NCI-H446 treated with DMSO at 0.1 percent for 48 hours (cell line): ENCODE measurements at places on chromosomes 5 and 9.

DNA sequence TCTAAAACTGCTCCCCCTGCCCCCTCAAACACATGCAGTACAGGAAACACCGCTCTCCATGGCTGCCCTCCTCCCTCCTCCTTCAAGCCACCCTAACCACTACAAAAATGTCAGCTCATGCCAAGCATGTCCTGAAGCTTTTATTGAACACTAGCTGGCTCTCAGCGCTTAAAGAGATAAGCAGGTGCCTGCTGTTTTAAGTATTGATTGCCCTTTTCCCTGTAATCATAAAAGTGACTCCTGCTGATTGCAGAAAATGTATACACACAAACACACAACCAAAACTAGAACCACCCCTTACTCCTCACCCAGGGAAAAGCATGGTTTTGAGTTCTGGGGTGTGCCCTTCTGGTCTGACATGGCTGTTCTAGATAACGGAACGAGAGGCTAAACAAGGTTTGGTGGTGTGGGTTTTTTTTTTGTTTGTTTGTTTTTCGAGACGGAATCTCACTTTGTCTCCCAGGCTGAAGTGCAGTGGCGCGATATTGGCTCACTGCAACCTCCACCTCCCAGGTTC is 3.7 kb upstream of the UCK1 start:
- no peak for DNase-seq

GRCh38 chr5:15489571-15490235 is 10.3 kb upstream of the FBXL7 start:
- DNase-seq: no peak

- DNase-seq: no peak
Observed at GRCh38 chr5:88089719-88090390, 178.8 kb downstream of the TMEM161B start.

GRCh38 chr5:154176181-154176580 is 14.4 kb upstream of the GALNT10 start:
- no peak for DNase-seq

DNA sequence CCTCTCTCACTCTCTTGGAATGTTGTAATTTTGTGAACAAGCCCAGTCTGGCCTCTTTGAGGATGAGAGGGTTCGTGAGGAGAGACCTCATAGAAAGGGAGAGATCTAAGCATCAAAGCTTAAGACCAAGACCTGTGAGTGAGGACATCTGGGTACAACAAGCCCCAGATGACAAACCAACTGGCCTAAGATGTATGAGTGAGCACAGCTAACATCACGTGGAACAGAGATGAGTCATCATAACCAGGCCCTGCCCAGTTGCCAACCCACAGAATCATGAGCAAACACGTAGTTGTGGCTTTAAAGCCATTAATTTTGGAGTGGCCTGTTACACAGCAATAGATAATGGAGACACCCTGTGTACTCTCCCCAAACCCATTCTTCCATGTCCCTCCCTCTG is 439.1 kb upstream of the KIF2A start:
- no peak for DNase-seq

- no peak for DNase-seq
Observed at GRCh38 chr5:174376056-174376455, 330.6 kb downstream of the NSG2 start.

DNA sequence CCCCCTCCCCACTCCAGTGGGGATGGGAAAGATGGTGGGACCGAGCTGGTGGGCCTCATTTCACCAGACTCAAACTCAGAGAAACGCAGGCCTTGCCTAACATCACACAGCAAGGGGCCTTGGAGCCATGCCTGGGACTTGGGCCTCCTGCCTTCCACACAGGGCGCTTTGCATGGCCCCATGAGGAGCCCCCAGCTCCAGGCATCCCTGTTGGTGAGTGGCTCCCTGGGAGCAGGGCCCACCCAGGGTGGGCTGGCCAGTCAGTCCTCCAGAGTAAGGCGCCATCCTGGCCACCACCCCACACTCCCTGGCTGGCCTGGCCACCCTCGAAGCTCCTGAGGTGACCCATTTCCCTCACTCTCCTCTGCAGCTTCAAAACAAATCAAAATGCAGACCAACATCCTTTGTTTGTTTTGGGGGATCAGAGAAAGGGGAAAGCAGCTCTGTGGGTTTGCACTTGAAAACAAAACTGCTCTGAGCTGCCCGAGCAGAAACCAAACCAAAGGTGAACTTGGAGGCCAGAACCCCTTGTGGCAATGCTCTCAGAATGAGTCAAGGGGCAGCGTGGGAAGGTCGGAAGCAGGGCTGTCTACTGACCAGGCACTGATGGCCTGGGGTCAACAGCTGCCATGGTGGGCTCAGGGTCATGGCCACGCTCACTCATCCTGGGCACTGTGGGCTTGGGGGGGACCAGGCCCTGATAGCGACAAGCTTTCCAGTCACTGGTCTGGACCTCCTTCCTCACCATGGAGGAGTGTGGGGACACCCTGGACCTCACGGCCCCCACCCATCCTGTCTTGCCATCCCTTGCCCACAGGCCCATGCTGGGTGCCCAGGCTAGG is 37.0 kb upstream of the VDAC1 start:
- DNase-seq: no peak

DNA sequence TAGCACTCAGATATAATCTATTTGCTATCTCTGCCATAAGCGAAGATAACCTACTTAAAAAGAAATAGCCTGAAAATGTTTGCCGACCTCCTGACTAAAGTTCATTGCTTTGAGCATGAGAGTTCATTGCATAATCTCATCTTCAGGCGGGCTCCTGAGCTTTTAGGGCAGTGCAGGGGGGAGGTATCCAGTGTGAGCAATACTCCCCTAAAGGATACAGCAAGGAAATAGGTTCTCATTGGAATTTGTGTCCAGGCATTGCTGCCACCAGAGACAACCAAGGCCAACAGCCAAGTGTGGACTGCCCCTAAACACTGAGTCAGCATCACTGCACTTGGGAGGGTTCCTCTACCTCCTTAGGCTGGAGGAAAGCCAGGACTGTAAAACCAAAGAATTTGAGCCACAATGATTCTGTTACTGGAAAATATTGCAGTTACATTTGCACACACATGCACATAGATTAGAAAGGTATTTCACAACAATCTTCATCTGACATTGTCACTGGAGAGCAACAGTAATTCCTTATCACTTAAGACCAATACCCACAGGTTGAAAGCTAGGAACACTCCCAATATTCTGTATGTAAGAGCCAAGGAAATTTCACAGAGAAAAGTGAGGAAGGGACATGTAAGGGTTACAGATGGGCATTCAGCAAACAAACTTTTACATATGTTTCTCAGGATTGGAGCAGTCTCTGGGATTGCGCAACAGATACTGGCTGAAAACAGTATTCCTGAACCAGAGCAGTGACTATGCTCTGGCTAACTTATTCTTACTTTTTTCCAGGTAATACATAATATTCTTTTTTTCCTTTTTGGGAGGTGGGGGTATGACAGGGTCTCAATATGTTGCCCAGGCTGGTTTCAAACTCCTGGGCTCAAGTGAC is 98.6 kb upstream of the TLE1 start:
- DNase-seq: no peak

DNA sequence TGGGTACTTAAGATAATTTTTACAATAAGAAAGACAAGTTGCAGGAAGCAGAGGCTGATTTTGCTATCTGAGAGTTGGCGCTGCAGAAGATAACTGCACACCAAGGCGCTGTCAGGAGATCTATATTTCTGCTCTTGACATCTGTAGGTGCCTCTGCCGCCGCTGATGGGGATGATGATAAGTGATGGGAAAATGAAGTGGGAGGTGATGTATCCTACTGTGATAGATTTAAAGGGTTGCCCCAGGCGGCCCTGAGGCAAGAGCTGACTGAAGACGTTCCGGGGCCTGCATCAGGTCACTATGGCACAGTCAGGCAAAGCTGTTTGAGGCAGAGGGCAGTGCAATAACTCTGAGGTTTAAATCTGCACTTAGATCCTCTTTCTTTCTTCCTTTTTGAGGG is 78.1 kb downstream of the SNCAIP start:
- no peak for DNase-seq

DNA sequence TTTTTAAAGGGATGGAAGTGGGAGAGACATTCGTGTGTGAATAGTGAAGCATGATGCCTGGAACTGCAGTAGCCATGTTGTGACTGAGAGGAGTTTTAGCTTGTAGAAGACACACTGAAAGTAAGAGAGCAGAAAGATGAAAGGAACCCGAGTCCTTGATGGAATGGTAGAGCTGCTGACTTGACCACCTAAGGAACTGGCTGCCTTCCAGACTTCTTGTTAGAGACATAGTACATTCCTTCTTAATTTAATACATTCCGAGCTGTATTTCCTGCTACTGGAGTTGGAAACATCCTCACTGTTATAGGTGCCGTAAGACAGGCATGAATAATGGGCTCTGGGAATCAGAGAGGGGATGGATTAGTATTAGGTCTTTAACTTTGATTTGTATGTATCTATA is 7.4 kb downstream of the CER1 start:
- no peak for DNase-seq

DNA sequence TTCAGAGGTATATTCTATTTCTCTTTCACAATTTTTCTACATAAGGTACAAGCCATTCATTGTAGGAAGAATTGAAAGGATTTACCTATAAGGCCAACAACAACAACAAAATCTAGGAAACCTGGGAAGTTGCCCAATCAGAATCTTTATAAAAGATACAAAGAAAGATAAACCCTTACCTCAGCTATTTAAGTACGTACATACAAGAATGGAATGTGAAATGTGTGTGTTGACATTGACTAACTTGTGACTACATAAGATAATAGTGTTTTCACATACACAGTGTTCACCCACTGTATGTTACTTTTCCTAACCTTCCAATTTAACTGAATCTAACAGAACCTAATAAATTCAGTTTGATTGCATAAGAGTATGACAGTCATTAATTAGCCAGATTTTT is 154.1 kb downstream of the ADAMTS6 start:
- DNase-seq: no peak

DNA sequence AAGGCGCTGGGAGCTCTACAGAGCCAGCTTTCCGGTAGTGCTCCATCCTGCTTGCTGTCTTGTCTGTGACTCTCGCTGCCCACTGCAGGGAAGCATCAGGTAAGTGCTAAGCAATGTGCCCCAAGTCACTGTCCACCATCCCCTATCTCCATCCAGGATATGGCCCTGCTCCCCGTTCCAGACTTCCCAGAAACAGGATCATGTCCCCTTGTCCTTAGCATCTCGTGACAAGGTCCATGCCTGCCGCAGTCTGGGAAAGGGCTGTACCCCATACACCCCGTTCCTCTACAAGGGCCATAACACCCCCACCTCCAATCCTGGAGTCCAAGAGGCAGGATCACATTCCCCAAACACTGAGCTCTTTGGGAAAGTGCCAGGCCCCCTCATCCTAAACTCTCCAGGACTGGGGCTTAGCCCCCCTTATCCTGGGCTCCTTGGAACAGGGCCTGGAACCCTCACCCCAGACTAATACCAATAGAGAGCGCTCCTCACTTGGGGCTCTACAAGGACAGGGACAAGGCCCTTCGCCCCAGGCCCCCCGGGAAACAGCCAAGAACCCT is 566 bp downstream of the RPP25L start:
- no peak for DNase-seq

GRCh38 chr9:127088724-127089615 is 33.5 kb downstream of the ANGPTL2 start:
- DNase-seq: no peak

DNA sequence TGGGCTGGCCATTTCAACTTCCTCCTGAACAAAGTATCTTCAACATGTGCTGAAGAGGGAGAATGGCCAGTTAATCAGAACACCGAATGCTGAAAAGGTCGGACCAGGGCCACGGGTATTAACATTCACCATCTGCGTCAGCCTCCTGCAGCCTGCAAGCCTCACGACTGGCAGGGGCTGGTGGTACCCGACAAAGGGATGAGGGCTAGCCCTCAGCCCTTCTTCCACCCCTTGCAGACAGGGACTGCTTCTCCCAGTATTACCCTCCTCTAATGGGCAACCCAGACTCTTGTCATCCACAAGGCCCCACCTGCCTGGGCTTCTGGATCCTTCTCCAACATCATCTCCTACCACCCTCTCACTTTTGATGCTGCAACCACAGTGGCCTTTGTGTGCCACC is 246.6 kb downstream of the FSTL4 start:
- DNase-seq: no peak

GRCh38 chr9:13607481-13608441 is 328.3 kb upstream of the MPDZ start:
- DNase-seq: peak; percentile 99

GRCh38 chr5:51172903-51173626 is 210.2 kb upstream of the ISL1 start:
- DNase-seq: no peak

GRCh38 chr9:135295551-135296300 is 183.9 kb upstream of the PPP1R26 start:
- no peak for DNase-seq

DNA sequence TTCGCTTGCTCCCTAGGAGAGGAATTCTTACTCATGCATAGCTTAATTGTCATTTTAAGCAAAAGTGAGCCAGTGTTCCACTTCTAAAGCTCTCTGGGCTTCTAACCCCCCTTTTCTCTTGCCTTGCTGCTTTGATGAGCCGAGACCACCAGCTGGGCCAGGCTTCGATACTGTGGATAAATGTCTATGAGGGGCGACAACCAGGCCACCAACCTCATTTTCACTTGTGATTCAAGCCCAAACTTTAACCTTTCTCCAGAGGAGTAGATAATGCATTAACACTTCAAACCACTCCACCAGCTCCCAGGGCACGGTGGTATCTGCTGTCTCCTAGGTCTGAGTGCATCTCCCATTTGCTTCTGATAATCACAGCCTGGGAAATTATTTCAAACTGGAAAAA is 205.6 kb downstream of the PSAT1 start:
- no peak for DNase-seq

DNA sequence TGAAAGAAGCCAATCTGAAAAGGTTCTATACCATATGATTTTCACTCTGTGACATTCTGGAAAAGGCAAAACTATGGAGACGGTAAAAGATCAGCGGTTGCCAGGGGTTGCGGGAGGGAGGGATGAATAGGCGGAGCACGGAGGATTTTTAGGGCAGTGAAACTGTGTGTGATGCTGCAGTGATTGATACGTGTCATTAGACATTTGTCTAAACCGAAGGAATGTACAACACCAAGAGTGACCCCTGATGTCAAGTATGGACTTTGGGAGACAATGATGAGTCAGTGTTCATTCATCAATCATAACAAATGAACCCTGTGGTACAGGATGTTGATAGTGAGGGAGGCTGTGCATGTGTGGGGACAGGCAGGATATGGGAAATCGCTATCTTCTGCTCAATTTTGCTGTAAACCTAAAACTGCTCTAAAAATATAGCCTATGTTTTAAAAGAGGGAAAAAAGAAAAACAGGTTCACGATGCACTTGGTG is 34.4 kb downstream of the ERGIC1 start:
- DNase-seq: no peak

GRCh38 chr5:120330558-120330957 is 133.5 kb upstream of the PRR16 start:
- DNase-seq: no peak

DNA sequence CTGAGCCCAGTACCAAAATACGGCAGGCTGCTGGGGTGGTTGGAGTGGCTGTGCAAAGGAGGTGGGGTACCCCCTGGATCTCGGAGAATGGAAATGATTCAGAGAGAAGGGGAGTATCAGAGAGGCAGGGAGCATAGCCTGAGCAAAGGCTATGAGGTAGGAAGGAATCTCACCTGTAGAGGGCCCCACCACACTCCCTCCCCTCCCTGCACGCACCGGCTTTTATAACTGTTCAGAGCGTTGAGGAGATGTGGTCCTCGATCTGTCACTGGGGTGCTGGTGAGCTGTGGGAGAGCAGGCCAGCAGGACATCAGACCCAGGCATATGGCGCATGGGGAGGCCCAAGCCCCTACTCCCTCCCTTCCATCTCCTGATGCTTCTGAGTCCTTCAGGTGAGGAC is 13.2 kb downstream of the PHF19 start:
- DNase-seq: no peak

- no peak for DNase-seq
Observed at GRCh38 chr9:72557549-72557948, 36.1 kb downstream of the TMC1 start.
